Tibial nerve (tissue), 4 donors: ENCODE measurements at places on chromosomes 1 and 21.

DNA sequence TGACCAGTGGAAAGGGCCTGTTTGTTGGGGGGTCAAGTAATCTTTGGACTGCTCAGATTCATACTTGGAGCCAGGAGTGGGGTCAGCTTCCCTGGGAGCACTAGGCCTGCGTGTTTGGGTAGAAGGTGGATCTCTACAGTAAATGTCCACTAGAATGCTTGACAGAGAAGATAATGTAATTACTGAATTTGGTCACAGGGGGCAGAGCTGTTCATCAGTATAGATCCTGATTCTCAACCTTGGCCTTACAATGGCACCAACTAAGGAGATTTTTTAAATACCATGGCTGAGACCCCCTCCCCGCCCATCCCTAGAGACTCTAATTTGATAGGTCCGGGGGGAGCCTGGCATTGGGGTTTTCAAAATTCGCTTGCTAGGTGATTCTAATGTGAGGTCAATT, 217.5 kb upstream of the PLXNA2 start:
- no peak for DNase-seq

DNA sequence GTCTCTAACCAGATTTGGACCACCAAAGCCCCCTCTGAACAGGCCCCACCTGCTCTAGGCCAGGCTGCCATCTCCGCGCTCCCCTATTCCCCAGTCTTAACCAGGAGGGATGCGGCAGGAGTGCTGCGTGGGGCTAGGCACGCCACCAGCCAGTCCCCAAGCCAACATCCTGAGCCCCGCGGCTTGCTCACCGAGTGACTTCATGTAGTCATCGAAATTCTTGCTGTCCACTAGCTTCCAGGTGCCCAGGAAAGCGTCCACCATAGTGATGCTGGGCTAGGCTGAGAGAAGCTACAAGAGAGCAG, 173 bp downstream of the FABP3 start:
- no peak for DNase-seq

DNA sequence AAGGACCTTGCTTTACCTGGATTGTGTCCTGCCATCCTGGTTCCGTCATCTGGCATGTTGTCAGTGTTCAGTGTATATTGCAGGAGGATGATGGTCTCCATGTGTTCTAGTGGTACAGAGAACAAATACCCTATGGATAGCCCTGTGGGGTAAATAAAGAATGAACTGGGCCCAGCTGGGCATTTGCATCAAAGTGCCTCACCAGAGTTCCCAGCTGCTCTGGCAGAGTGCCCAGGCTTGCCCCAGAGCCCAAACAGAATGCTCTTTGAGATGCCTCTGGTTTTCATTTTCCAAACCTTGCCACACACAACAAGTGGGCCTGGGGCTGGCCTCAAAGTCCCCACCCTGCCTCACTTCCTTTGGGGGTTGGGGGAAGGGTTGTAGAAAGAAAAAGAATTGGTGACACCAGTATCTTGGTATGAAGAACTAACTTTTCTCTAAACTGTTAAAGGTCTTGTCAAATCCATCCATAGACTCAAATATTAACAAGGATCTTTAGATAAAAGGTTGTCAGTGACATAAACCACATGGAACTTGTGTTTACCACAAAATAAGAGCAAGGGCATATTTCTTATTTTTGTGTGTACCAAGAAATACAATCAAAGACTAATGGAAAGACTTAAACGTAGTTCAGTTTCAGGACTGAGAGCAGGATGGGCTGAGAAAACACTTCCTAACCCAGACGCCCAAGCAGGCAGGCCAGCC, 82.2 kb downstream of the LMO4 start:
- no peak for DNase-seq

DNA sequence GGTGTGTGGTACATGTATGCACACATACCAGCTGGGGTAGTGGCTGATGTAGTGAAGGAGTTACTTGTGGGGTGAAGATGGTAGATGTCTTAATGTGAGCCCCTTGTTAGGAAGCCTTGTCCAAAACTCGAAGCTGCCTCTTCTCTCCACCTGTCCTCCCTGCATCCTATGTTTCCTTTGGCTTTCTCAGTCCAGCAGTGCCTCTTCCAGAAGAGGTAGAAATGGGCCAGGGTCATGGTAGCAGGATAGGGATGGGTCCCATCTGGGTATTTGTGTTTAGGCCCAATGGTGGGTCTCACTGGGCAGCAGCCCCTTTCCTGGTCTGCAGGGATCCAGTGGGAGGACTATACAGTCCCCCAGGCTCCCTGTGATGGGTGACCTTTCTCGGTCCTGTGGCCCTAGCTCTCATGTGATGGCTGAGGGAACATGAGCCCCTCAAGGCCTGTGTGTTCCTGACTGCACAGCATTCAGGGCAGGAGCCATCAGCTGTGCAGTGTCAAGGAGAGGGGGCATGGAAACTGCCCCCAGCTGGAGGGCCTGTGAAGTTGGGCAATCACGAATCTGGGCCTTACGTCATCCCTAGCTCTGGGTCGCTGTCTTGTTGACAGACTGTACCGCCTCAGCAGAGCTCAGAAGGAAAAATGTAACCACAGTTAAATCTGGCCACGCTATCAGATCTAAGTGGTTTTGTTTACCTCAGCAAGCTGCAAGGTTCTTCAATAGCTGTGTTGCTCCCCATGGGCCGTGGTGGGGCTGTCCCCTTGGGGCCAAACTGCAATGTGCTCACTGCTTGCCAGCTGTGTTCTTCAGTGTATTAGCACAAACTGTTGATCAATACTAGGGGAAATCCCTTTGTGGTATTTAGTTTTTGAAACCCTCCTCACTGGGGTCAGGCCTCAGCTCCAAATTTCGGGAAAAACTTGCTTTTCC, 82.7 kb downstream of the NOS1AP start:
- DNase-seq = peak; percentile 19

DNA sequence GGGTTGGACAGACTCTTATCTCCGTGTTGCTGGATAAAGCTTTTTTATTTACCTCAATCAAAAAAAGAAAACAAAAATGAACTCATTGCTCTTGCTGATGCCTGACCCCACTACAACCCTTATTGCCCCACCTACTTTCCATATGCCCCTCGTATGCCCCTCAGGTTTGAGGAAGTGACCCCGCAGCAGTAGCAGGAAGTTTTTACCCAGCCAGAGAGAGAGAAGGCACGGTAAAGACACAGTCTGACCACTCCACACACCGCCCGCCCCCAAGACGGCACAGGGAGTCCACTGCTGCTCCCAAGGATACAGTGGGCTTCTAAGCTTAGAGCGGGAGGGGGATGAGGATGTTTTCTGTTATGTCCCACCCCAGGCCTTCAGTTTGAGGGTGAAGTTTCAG, 9.8 kb downstream of the PLEKHO1 start:
- no peak for DNase-seq

DNA sequence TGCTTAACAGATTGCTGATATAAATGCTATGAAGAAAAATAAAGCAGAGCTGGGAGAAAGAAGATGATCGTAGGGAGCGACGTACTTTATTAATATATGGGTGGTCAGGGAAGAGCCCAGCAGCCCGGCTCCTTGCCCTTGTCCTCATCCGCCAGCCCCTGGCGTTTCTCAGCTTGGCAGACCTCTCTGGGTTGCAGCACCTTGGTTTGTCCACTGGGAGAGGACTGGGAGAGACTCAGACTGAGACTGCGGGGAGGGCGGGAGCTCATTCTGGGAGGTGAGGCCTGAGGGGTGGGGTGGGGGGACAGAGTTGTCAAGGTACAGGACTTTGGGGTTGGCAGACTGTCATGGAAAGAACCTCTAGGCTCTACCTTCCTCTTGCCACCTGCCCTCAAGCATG, 3.3 kb upstream of the S100A3 start:
- DNase-seq = no peak

- DNase-seq = peak; percentile 16
Observed at GRCh38 chr1:227317523-227318015, 723 bp downstream of the CDC42BPA start.

DNA sequence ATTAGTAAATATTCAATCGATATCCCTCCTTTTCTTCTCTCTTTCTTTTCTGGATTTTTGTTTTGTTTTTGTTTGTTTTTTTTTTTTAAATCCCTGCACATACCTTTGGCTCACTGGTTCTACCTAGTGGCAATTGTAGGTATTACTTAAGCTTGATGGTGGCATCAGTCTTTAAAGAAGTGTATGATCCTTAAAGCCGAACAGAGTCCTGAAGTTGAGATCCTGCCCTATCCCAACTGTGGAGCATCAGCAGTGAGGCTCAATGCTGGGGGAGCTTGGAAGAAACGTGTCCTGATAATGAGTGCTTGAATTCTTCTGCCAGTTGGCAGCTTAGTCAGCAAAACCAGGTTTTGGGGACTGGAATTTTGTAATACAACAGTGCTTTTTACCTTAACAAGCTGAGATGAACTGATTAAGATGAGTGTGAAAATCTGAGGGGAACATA, 60.8 kb downstream of the FASLG start:
- DNase-seq = no peak

DNA sequence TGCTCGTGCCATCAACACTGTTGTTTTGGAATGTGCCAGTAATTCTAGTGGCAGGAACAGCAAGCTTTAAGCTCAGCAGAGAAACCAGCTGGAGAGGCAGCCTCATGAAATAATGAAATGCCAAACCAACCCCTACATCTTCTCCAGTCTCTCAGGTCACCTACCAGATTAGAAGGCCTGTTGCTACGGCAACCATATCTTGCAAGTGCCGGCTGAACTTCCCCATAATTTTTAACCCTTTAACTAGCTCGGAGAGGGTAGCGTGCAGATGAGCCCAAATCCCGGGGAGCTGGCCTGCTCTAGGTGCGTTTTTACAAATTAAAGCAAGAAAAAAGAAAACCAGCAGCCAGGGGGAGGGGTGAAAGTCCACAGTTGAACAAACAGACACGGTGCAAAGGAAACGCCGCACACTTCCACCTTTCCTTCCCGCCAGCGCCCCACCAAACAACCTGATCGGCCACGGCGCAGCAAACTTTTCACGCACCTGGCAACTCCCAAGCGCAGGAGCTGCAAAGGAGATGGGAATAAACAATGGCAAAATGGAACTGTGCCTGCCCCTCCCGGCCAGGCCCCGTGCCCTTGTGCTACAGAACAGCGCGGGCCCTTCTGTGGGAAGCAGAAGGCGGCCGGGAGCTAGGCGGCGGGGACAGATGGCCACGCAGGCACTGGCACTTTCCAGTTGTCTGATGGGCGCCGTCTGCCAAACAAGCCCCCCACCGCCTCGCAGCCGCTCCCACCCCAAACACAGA, 50.1 kb downstream of the SSBP3 start:
- DNase-seq = no peak

- DNase-seq = no peak
Observed at GRCh38 chr1:39173995-39174380, 30.5 kb upstream of the MACF1 start.

DNA sequence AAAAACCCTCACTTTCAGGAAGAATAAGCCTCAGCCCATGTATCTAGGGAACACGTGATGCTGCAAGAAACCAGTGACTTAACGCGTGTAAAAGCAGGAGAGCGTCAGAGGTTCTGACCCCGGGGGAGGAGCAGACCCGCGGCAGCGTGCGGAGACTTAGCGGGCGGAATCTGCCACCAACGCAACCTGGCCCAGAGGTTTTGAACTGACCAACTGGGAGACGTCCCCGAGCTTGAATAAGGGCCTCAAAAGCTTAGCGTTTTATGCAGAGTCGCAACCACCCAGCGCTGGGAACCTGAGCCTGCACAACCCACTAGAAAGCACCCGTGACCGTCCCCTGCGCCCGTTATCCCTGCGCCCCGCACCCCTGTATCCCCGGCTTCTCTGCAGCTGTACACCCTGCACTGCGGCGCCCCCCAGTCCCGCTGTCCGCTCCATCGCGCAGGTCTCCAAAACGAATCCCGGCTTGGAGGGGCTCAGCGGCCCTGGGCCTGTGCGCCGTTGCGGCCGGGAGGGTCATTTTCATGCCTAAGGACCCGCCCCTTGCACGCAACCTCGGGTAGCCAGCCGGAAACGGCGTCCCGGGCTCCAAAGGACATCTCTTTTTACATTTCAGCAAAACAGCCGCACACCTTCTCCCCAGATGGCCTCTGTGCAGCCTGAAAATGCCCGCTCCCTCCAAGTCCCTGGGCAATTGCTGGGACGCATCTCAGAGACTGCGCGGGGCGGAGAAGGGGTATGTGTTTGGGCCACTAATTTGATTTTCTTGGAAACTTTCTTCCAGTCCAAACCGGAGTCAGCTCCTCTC, 29.4 kb upstream of the TRIM17 start:
- DNase-seq = peak; percentile 31

DNA sequence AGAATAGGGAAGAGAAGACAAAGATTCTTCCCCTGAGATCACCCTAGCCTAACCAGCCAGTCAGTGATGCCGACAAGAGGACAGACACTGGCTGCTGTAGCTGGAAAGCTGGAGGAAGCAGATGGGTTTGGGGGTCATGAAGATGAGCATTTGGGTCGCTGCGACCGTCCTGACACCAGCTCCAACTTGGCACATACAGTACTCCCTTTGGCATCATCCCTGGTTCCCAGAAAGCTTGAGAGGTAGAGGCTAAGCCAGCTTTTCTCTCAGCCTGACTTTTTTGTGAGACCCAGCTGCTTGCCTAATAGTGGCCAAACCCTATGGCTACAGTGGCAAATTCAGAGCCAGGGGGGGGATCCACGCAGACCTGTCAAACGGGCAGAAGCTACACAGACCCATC, 43.0 kb upstream of the IKBKE start:
- DNase-seq = no peak

DNA sequence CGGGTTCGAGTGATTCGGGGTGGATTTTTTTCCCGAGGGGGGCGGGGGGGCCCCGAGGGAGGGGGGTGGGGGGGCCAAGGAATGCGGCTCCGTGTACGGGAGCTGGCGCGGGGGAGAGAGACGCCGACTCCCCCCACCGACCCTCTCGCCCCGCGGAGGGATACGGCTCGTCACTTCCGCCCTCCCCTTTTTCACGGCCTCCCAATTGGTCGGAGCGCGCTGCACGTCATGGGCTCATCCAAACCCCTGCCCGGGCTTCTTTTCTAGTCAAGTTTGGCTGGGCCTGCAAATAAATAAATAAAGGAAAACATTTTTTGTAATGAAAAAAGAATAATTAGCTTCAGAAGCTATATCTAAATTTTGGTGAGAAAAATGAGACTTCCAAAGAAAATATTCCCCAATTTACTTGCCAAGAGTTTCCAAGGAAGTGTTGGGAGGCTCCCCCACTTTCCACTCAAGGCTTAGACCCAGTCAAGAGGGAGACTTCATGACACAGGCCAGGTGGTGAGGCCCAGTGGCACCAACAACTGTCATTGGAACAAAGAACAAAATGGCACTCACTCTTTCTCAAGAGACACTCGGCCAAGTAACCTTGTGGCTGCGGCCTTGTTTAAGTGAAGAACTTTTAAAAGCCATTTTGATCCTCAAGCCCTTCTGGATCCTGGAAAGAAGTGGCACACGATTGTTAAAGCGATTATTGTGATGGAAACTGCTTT, at the start of gene POGZ:
TSS of gene POGZ (minus strand) at position 164 of the 716 bp plus-strand sequence. CDS start 17,290 bp downstream, outside the sequence.
- peak; percentile 95 for DNase-seq

- no peak for DNase-seq
Observed at GRCh38 chr1:227944931-227945890, 2.5 kb downstream of the WNT9A start.

DNA sequence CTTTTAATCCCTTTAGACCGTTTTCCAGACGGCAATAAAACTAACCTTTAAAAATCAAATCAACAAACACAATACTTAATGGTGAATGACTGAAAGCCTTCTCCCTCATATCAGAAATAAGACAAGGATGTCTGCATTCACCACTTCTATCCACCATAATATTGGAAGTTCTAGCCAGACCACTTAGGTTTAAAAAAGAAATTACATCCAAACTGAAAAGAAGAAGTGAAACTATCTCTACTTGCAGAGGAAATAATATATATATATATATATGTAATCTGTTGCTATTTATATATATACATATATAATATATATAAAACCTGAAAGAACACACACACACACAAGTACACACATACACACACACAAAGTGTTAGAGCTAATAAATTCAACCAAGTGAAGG, 100.4 kb downstream of the BRINP3 start:
- DNase-seq = no peak
